ENCODE measurements at places on chromosomes 1 and 21. TPM values are rescaled to one million over a fixed set of nuclear protein-coding genes. Genes with fewer than 3 reads are reported as not detected.

DNA sequence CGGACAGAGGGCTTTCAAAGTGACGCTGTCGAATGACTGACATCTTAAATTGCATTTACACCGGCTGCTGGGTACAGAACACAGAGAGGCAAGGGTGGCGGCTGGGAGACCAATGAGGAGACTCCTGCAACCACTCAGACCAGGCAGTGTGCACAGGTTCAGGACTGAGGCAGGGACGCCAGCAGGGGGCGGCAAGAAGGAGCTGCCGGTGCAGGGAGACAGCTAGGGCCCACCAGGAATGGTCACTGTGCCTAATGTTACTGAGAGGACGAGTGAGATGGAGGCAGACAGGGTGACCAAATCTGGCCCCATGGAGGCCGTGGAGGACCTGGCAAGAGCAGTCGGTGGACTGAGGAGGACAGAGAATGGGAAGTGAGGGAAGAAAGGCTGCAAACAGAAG is 23.5 kb downstream of the GLIS1 start:
- H3K27me3 ChIP-seq, result no peaks in the 10 kb centered on the region
- DNase-seq, result no peak
- H3K4me3 ChIP-seq, result no peak overlapping the region
- no peaks in the 10 kb centered on the region for H3K4me1 ChIP-seq

OR2T2 gene
- not detected for total RNA-seq

- no peak overlapping the region for H3K27ac ChIP-seq
- no peak overlapping the region for H3K4me3 ChIP-seq
- H3K36me3 ChIP-seq, result no peaks in the 10 kb centered on the region
- peak; percentile 75 for DNase-seq
These were observed 45.3 kb upstream of the ARHGEF10L start for GRCh38 chr1:17494114-17494729.

TMEM81 gene
- 2.3 TPM for total RNA-seq

MSTO1 gene
- total RNA-seq, result 17.0 TPM

- no peak overlapping the region for H3K27ac ChIP-seq
- DNase-seq, result no peak
- H3K4me3 ChIP-seq, result no peak overlapping the region
- H3K36me3 ChIP-seq, result peaks cover 9% of the 10 kb centered on the region
- no peaks in the 10 kb centered on the region for H3K4me1 ChIP-seq
These were observed 13.6 kb downstream of the GJA4 start for GRCh38 chr1:34806396-34806795.

- H3K36me3 ChIP-seq, result no peaks in the 10 kb centered on the region
- DNase-seq, result no peak
- H3K4me3 ChIP-seq, result no peak overlapping the region
These were observed 163.9 kb downstream of the ST6GALNAC5 start for GRCh38 chr1:77031106-77031662.

RNU1-3 gene
- total RNA-seq, result 364 TPM

- no peak for DNase-seq
- no peak overlapping the region for H3K27ac ChIP-seq
- H3K4me1 ChIP-seq, result no peaks in the 10 kb centered on the region
- H3K36me3 ChIP-seq, result no peaks in the 10 kb centered on the region
- H3K4me3 ChIP-seq, result no peak overlapping the region
These were observed 55.2 kb downstream of the CENPF start for GRCh38 chr1:214658175-214658574.

- no peak overlapping the region for H3K4me3 ChIP-seq
- H3K36me3 ChIP-seq, result no peaks in the 10 kb centered on the region
- H3K27ac ChIP-seq, result no peak overlapping the region
- H3K27me3 ChIP-seq, result no peaks in the 10 kb centered on the region
- peaks cover 9% of the 10 kb centered on the region for H3K4me1 ChIP-seq
These were observed 308.1 kb upstream of the RUNX1 start for GRCh38 chr21:35357041-35357780.

SEMA4A gene
- 3.5 TPM for total RNA-seq

GRCh38 chr1:225470211-225471108 is 42.6 kb upstream of the LBR start:
- H3K4me3 ChIP-seq, result no peak overlapping the region
- peaks cover 24% of the 10 kb centered on the region for H3K4me1 ChIP-seq
- no peaks in the 10 kb centered on the region for H3K27me3 ChIP-seq
- no peak for DNase-seq

GRCh38 chr1:18945401-18945849 is 11.1 kb downstream of the IFFO2 start:
- H3K27ac ChIP-seq, result peak overlapping the region; percentile 46
- peaks cover 88% of the 10 kb centered on the region for H3K4me1 ChIP-seq
- peak; percentile 62 for DNase-seq
- no peaks in the 10 kb centered on the region for H3K36me3 ChIP-seq
- no peak overlapping the region for H3K4me3 ChIP-seq

MIXL1 gene
- total RNA-seq, result not detected

DNA sequence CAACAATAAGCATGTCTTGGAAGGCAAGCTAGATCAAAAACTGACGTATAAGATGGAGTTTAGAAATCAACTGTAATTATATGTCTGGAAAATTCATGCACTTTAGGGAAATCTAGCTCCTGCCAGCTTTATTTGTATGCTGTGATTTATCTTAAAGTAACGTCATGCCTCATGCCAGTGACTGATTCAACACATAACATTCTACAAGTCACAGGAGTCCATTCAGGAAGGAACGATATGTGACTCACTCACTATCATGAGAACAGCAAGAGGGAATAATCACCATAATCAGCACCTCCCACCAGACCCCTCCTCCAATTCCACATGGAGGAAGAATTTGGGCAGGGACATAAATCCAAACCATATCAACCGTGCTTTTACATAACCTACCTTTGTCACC is 682.4 kb upstream of the ADAMTS5 start:
- DNase-seq, result no peak
- H3K4me1 ChIP-seq, result no peaks in the 10 kb centered on the region
- no peaks in the 10 kb centered on the region for H3K36me3 ChIP-seq
- H3K27me3 ChIP-seq, result no peaks in the 10 kb centered on the region

DNA sequence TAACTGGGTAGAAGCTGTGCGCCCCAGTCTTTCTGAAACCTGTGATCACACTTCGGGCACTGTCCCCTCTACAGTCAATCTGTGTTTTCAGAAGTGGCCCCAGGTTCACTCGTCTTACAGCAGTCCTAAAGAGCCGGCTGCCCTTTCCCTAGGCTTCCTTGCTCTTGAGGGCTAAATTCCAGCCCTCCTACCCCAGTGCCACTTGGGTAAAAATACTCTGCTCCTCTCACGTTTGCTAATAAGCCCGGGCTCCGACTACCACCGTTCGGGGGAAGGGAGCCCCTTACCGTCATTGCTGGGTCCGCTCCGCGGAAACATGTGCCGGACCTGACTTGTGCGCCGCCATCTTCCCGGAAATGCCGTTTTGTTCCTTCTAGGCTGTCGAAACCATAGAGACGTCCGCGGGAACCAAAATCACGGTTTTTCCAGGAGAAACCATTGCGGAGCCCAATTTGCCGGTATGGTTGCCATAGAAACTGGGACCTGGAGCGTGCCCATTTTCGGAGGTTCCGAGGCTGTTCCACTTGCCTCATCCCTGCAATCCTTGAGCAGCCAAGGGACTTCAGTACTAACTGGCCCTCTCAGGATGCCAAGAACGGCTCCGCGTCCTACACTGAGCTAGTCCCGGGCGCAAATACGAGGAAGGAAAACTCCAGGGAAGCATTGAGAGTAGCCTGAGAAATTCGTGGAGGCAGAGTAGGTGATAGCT is at the start of gene GPATCH4:
TSS of gene GPATCH4 (minus strand) at position 358 of the 709 bp plus-strand sequence.
- H3K36me3 ChIP-seq, result no peaks in the 10 kb centered on the region
- H3K4me3 ChIP-seq, result peak within 1 kb of the TSS; percentile 68
- peak; percentile 80 for DNase-seq
- H3K27me3 ChIP-seq, result no peaks in the 10 kb centered on the region
- peak within 1 kb of the TSS; percentile 70 for H3K27ac ChIP-seq
- H3K4me1 ChIP-seq, result peaks cover 17% of the 10 kb centered on the region

SDF4 gene
- total RNA-seq, result 141 TPM

DNA sequence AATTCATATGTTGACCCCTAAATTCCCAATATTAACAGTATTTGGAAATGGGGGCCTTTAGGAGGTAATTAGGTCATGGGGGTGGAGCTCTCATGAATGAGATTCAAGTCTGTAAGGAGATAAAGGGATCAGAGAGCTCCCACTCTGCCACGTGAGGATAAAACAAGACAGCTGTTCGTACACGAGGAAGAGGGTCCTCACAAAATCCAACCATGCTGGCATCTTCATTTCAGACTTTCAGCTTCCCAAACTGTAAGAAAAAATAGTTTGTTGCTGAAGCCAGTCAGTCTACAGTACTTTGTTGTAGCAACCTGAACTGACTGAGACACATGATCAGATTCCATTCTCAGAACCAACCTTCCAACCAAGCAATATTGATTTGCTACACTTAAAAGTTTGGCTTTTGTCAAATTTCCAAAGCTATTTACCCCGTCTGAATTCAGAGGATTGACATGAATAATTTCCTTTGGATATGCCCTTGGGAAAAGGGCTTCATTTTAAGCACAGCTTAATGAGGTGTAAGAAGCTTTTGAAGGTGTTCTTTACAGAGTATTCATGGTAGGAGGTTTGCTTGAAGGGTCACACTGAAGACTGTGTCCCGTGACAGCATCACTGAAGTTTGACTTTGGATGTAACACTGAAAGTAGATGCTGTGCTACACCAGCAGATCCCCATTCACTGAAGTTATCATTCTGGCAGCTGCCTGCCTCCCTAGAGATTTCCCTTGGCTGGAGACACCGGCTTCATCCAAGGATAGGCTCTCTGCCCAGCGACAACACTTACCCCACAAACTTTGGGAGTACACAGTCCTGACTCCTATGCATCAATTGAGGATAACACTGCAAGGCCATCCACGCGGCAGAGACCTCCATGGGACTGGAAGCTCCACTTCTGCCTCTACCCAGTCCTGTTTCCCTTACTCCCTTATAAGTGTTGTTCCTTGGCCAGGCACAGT is 4.9 kb upstream of the OMA1 start:
- peaks cover 6% of the 10 kb centered on the region for H3K27me3 ChIP-seq
- H3K4me1 ChIP-seq, result peaks cover 4% of the 10 kb centered on the region
- DNase-seq, result no peak
- H3K4me3 ChIP-seq, result no peak overlapping the region

DNA sequence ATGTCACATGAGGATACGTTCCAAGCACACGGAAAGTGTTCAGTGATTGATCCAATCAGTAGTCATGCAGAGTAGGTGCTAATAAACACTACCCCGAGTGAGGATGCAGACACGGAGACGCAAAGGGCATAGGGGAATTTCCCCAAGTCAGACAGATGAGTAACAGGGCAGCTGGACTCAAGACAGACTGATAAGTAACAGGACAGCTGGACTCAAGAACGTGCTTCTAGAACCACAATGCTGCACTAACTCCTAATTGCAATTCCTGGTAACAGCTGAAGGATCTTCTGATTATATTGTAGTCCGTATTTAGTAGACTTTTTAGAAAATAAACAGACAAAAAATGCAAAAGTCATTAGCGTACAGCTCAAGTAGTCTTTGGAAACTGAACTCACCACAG is 1.9 kb upstream of the OR2T10 start:
- DNase-seq, result no peak
- no peaks in the 10 kb centered on the region for H3K36me3 ChIP-seq
- no peaks in the 10 kb centered on the region for H3K27me3 ChIP-seq
- H3K27ac ChIP-seq, result no peak overlapping the region
- no peaks in the 10 kb centered on the region for H3K4me1 ChIP-seq

DNA sequence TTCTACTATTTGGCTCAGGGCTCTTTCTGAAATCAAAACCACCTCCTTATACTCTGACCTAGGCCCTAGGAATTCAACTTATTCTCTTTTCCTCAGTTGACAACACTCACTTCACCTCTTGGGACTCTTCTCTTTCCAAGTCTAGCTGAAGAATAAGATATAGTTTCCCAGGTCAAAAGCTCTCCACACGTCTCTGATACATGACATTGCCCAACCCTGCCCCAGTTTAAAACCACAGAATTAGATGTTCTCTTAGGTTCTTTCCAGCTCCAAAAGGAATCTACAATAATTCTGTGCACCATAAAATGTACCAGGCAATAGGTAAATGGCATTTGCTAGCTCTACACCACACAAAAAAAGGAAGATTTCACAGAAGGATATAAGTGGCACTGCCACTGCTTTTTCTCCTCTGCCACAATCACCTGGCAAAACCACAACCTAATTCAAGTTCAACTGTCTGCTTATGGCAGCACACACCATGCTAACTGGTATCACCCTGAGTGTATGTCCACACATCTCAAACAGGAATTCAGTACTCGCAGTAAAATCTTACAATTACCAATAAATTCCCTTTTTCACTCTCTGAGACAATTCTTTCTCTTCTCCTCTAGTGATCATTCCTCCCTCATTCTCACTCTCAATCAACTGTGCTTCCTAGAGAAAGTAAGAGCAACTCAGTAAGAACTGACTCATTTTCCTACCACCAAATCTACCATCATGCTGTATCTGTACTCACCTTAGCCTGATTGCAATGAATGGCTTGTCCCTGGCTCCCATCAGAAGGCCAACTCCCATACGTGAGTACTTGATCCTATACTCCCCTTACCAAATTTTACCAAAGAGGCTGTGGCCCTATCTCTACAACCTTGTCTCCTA is 27.3 kb downstream of the ZBTB8OS start:
- no peak overlapping the region for H3K27ac ChIP-seq
- peaks cover 24% of the 10 kb centered on the region for H3K36me3 ChIP-seq
- H3K27me3 ChIP-seq, result no peaks in the 10 kb centered on the region
- H3K4me3 ChIP-seq, result no peak overlapping the region
- no peaks in the 10 kb centered on the region for H3K4me1 ChIP-seq

CLCA4 gene
- not detected for total RNA-seq

SLC44A5 gene
- total RNA-seq, result 7.5 TPM

- no peaks in the 10 kb centered on the region for H3K27me3 ChIP-seq
- peak overlapping the region; percentile 47 for H3K27ac ChIP-seq
- H3K36me3 ChIP-seq, result no peaks in the 10 kb centered on the region
- no peak overlapping the region for H3K4me3 ChIP-seq
These were observed 96.5 kb downstream of the USP25 start for GRCh38 chr21:15826147-15826780.

BRDT gene
- not detected for total RNA-seq

- no peaks in the 10 kb centered on the region for H3K27me3 ChIP-seq
- no peak for DNase-seq
- H3K36me3 ChIP-seq, result no peaks in the 10 kb centered on the region
- H3K4me1 ChIP-seq, result no peaks in the 10 kb centered on the region
These were observed 270.4 kb upstream of the B3GALT2 start for GRCh38 chr1:193456811-193457280.

CHRM3 gene
- 1.5 TPM for total RNA-seq

GRCh38 chr21:44923480-44924084 is 2.9 kb upstream of the ITGB2 start:
- DNase-seq, result no peak
- no peak overlapping the region for H3K4me3 ChIP-seq
- no peaks in the 10 kb centered on the region for H3K4me1 ChIP-seq
- H3K27me3 ChIP-seq, result peaks cover 6% of the 10 kb centered on the region
- H3K36me3 ChIP-seq, result no peaks in the 10 kb centered on the region

MAP3K21 gene
- total RNA-seq, result 0.44 TPM

- no peaks in the 10 kb centered on the region for H3K36me3 ChIP-seq
- DNase-seq, result no peak
- no peak overlapping the region for H3K4me3 ChIP-seq
These were observed 18.7 kb upstream of the RGSL1 start for GRCh38 chr1:182431278-182431677.

GRCh38 chr21:37921091-37921490 is 4.8 kb upstream of the KCNJ6 start:
- H3K36me3 ChIP-seq, result no peaks in the 10 kb centered on the region
- no peak overlapping the region for H3K4me3 ChIP-seq
- H3K27me3 ChIP-seq, result peaks cover 7% of the 10 kb centered on the region
- no peak overlapping the region for H3K27ac ChIP-seq
- DNase-seq, result no peak

NOS1AP gene
- total RNA-seq, result 5.1 TPM

GRCh38 chr1:30412241-30413110 is 310.9 kb downstream of the MATN1 start:
- no peak overlapping the region for H3K4me3 ChIP-seq
- no peaks in the 10 kb centered on the region for H3K4me1 ChIP-seq
- DNase-seq, result no peak
- peaks cover 42% of the 10 kb centered on the region for H3K27me3 ChIP-seq
- H3K27ac ChIP-seq, result no peak overlapping the region
- H3K36me3 ChIP-seq, result no peaks in the 10 kb centered on the region
